ENCODE measurements at places on chromosomes 12 and 14. TPM values are rescaled to one million over a fixed set of nuclear protein-coding genes. Genes with fewer than 3 reads are reported as not detected.

- no peak overlapping the region for H3K4me3 ChIP-seq
- no peak for DNase-seq
- H3K27me3 ChIP-seq, result no peaks in the 10 kb centered on the region
- peak overlapping the region; percentile 93 for H3K27ac ChIP-seq
- H3K36me3 ChIP-seq, result no peaks in the 10 kb centered on the region
These were observed 58.6 kb downstream of the ZFP36L1 start for GRCh38 chr14:68734231-68734732.

- no peaks in the 10 kb centered on the region for H3K27me3 ChIP-seq
- DNase-seq, result peak; percentile 69
- peak overlapping the region; percentile 86 for H3K27ac ChIP-seq
- H3K36me3 ChIP-seq, result no peaks in the 10 kb centered on the region
- peaks cover 59% of the 10 kb centered on the region for H3K4me1 ChIP-seq
These were observed 67.3 kb downstream of the STXBP6 start for GRCh38 chr14:24982472-24983155.

DNA sequence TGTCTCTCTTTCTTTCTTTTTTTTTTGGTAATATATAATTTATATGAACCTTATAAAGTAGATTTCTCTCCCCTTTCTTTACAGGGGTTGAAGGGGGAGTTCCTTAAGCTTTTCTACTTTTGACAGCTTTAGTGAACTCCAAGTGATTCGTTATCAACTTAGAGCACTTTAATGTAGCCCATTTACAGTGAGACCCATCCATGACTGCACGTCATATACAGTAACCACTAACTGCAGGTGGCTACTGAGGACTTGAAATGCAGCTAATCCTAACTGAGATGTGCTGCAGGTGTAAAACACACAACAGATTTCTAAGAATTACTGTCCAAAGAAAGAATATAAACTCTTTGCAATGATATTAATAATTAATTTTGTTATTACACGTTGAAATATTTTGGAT, 582 bp downstream of the LRRIQ1 start:
- H3K27ac ChIP-seq, result no peak overlapping the region
- no peaks in the 10 kb centered on the region for H3K4me1 ChIP-seq
- peaks cover 4% of the 10 kb centered on the region for H3K27me3 ChIP-seq
- no peak for DNase-seq
- H3K4me3 ChIP-seq, result peak overlapping the region; percentile 11
- H3K36me3 ChIP-seq, result no peaks in the 10 kb centered on the region

DNA sequence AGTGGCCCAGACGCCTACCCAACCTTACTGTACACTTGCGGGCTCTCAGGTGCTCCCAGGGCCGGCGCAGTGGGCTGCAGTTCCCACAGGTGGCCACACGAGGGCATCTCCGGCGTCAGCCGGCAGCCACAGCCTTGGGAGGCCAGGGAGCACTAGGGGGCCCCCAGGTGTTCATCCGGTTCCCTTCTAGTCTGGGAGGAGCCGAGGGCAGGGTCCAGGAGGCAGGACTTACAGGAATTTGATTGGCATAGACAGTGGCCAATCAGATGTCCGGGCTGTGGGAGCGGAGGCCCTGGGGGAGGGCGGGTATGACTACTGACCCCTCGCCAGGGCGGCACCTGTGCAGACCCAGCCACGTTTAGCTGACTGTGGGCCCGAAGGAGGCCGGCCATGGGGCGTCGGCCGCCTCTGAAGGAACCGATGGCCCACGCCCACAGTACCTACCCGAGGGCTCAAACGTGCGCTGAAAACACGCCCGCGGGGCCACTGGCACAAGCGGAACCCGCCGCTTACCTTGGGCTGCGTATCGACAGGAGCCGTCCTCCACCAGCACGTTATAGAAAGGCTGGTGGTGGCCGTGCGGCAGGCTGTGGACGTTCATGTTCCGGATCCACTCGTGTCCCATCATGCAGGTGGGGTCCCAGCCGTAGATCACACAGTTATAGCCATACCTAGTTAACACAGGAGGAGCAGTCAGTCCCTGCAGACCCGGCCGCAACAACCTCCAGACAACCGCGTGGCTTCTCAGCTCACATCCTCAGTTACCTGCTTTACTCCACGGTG, 34.8 kb downstream of the FBXO21 start:
- no peaks in the 10 kb centered on the region for H3K27me3 ChIP-seq
- no peak overlapping the region for H3K27ac ChIP-seq
- H3K4me3 ChIP-seq, result no peak overlapping the region
- no peaks in the 10 kb centered on the region for H3K36me3 ChIP-seq
- DNase-seq, result peak; percentile 76

GRCh38 chr12:80400571-80400991, 43.5 kb upstream of the PTPRQ start:
- H3K27me3 ChIP-seq, result no peaks in the 10 kb centered on the region
- H3K4me1 ChIP-seq, result no peaks in the 10 kb centered on the region
- DNase-seq, result no peak
- no peaks in the 10 kb centered on the region for H3K36me3 ChIP-seq
- no peak overlapping the region for H3K4me3 ChIP-seq
- no peak overlapping the region for H3K27ac ChIP-seq

The NEK9 gene
- total RNA-seq, result 21.1 TPM

The CHST11 gene
- total RNA-seq, result 5.2 TPM

The ZNF891 gene
- total RNA-seq, result 2.2 TPM

Measured in hepatocyte (in vitro differentiated cells).